ENCODE measurements at places on chromosomes 2 and 18. TPM values are rescaled to one million over a fixed set of nuclear protein-coding genes. Genes with fewer than 3 reads are reported as not detected.

The SCN7A gene
- total RNA-seq, result not detected

DNA sequence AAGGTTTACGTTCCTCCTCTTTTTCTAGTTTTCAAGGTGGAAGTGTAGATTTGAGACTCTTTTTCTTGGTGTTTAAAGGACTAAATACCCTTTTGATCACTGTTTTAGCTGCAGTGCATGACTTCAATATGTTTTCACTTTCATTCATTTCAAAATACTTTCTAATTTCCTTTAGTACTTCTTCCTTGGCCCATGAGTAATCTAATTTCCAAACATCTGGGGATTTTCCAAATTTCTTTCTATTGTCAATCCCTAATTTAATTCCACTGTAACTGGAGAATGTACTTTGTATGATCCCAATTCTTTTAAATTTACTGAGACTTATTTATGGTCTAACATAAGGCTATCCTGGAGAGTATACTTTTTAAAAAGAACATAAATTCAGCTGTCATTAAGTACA lies 3.8 kb upstream of the RHBDD1 start:
- H3K36me3 ChIP-seq, result peaks cover 19% of the 10 kb centered on the region
- H3K4me3 ChIP-seq, result no peak overlapping the region
- H3K27me3 ChIP-seq, result no peaks in the 10 kb centered on the region
- H3K4me1 ChIP-seq, result peaks cover 28% of the 10 kb centered on the region
- no peak overlapping the region for H3K27ac ChIP-seq

DNA sequence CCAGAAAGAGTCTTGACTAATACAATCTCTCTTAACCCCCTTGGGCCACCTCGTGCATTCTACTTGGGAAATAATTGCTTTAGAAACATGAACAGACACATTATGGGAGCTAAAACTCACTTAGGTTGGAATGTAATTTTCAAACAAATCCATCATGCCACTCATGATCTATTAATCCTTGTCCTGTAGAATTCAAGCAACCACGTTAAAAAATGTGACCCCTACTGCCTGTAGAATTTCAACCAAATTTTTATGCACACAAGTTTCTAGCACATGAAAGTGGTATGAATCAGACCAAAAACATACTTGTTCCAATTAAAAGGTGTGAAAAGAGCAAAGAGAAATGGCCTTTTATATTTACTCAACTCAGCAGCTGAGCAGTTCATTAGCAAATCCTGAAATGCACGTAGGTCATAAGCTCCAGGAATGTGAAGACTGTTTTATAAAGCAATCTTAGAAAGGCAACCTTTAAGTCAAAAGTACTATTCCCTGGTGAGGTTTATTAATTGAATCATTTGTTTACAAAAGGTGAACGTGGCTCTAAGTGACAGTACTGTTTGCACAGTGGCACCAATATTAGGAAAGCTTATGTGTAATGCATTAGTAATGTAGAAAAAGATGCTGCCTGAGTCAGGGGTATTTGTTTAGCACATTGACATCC lies 459.4 kb upstream of the UBE2E3 start:
- no peaks in the 10 kb centered on the region for H3K36me3 ChIP-seq
- H3K4me1 ChIP-seq, result no peaks in the 10 kb centered on the region
- no peak overlapping the region for H3K4me3 ChIP-seq
- H3K27ac ChIP-seq, result no peak overlapping the region

The MOCOS gene
- 0.17 TPM for total RNA-seq

- H3K4me1 ChIP-seq, result peaks cover 7% of the 10 kb centered on the region
- peaks cover 10% of the 10 kb centered on the region for H3K27me3 ChIP-seq
- H3K27ac ChIP-seq, result peak overlapping the region; percentile 22
- H3K36me3 ChIP-seq, result no peaks in the 10 kb centered on the region
- no peak for DNase-seq
These were observed 27.8 kb upstream of the RHOB start for GRCh38 chr2:20419007-20419576.
